Stimulated activated CD8-positive, alpha-beta memory T cell treated with anti-CD3 and anti-CD28 coated beads, Interleukin-15, amount 100 ng/mL, for 1 hour (primary cell): ENCODE measurements at places on chromosomes 12 and 14.

DNA sequence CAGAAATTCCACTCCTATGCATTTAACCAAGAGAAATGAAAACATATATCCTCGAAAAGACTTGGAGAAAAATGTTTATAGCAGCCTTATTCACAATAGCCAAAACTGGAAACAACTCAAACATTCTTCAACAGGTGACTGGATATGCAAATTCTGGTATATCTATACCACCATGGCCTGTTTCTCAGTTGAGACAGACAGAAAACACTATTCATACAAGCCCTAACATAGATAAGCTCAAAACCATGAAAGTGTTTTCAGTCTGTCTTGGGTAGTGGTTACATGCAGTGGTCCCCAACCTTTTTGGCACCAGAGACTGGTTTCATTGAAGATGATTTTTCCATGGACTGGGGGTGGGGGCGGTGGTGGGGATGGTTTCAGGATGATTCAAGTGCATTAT, 83.8 kb downstream of the SRGAP1 start:
- no peak for DNase-seq

- no peak for DNase-seq
Measured at GRCh38 chr12:50197297-50197727, 30.1 kb upstream of the CERS5 start.

DNA sequence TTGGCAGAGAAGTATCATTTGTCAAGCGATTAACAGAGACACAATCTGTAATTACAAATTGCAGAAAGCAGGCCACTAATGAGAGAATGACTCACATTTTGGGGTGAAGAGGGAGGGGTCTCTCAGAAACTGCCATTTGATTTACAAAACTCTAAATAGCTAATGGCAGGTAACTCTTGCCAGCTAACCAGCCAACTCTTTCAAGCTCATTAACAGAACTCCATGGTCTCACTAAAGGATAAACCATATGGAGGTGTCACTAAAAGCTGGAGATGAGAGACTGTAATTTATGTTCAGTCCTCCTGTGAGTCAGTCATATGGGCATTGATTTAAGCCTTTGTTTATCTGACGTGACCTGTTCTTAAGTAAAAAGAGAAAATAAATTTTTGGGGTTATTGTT, 336.4 kb downstream of the FOXG1 start:
- DNase-seq, result no peak

DNA sequence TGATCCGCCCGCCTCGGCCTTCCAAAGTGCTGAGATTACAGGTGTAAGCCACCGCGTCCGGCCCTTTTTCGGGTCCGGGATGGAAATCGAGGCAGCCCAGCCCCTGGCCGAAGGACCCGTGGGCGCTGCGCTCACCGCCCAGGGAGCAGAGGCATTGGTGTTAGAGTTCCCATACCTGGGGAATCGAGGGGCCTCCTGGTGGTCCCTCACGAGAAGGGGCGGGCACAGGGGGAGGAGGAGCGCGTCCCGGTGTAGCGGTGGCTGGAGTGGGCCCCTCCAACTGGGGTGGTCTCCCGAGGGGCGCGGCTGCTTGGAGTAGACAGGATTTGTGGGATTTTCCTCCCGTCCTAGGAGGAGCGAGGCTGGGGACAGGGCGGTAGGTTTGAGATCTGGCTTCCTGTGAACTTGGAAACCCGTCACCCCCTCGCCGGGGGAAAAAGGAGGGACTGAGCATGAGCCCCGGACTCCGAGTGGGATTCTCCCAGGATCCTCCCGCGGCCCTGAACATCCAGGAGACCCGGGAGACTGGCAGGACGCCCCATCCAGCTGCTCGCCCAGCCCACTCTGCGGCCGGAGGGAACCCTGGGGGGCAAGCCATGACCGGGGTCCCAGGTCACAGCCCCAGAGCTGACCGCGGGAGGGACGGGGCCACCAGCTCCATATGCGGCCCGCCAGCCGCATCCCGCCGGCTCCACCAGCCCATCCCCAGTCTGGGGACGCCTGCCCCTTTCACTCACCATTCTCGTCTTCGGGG, 70.9 kb downstream of the ASCL4 start:
- DNase-seq, result no peak

GRCh38 chr12:126726481-126727217, 1540.3 kb upstream of the TMEM132C start:
- DNase-seq, result no peak

GRCh38 chr14:74429991-74430390, 4.0 kb upstream of the SYNDIG1L start:
- no peak for DNase-seq

DNA sequence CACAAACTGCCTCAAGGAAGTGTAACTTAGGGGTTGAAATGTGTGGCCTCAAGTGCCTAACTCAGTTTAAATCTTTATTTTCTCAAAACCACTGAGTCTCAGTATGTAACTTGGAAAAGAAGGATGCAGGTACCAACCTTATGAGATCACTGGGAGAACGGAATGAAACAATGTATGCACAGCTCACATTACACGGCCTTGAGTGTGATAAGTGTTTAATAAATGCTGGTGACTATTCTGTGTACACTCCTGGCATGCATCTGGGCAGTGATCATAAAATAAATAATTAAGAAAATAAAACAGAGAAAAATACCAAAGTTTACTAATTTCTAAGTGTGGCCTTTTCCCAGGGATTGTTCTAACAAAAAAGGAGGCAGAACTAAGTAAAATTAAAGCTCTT, 974.5 kb upstream of the FLRT2 start:
- DNase-seq, result no peak

- DNase-seq, result no peak
Measured at GRCh38 chr12:97082029-97082428, 175.0 kb downstream of the NEDD1 start.

GRCh38 chr12:116244001-116244400, 33.5 kb downstream of the MED13L start:
- DNase-seq, result no peak

DNA sequence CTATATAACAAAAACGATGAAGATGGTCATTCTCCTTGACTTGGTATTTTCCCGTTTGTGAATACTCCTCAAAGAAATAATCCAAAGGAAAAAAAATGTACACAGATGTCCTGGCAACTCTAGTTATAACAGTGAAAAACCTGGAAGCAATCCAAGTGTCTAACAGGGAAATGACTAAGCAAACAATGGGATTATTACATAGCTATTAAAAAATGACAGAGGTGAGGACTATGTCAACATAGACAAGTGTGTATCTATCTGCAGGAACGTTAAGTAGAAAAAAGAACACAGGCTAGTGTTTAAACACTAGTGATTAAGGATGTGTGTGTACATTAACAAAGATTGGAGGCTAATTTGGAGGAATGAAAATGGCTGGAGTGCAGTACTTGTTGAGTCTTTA, 5.9 kb upstream of the APOLD1 start:
- no peak for DNase-seq

DNA sequence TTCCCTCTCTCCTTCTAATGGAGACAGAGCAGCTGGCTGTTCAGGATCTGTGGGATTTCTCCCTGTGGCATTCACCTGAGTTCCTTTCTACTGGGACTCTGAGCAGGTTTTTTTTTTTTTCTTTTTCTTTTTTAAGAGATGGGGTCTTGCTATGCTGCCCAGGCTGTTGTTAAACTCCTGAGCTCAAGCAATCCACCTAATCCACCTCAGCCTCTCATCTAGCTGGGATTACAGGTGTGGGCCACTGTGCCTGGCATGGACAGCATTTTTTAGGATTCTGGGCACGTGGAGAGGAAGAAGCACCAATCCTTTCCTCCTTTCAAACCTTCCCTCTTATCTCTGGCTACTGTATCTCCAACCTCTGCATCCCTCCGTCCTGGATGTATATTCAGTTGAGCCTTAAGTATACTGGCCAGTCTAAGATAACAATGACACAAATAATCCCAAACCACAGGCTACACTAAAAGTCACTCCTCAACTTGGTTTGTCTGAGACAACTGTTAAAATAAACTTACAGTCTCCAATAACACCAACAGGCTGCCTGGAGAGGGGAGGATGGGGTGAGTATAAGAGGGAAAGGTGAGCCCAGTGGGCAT, 16.4 kb upstream of the CELA1 start:
- no peak for DNase-seq

GRCh38 chr14:39755269-39755878, 323.1 kb upstream of the FBXO33 start:
- DNase-seq, result no peak

GRCh38 chr12:105832806-105833205, 305.9 kb downstream of the NUAK1 start:
- no peak for DNase-seq

- no peak for DNase-seq
Measured at GRCh38 chr12:125408718-125409117, 343.5 kb downstream of the AACS start.

- no peak for DNase-seq
Measured at GRCh38 chr12:24113701-24114100, 164.2 kb upstream of the SOX5 start.

DNA sequence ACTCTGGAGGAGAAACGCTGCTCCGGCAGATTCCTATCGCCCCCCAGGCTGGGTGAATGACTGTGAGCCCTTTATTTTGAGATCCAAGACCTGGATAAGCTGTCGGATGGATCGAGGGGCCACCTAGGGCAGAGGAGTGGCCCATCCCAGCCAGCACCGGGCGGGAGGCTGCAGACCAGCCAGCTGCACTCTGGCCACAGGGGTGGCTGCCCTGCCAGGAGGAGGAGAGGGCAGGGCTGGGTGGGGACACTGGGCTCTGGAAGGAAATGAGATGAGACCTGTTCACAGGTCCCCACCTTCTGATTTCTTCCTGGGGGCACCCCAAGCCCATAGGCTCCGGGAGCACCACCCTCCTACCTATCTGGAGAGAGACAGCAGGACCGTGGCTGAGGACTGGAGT, 140.0 kb downstream of the PIWIL1 start:
- no peak for DNase-seq

DNA sequence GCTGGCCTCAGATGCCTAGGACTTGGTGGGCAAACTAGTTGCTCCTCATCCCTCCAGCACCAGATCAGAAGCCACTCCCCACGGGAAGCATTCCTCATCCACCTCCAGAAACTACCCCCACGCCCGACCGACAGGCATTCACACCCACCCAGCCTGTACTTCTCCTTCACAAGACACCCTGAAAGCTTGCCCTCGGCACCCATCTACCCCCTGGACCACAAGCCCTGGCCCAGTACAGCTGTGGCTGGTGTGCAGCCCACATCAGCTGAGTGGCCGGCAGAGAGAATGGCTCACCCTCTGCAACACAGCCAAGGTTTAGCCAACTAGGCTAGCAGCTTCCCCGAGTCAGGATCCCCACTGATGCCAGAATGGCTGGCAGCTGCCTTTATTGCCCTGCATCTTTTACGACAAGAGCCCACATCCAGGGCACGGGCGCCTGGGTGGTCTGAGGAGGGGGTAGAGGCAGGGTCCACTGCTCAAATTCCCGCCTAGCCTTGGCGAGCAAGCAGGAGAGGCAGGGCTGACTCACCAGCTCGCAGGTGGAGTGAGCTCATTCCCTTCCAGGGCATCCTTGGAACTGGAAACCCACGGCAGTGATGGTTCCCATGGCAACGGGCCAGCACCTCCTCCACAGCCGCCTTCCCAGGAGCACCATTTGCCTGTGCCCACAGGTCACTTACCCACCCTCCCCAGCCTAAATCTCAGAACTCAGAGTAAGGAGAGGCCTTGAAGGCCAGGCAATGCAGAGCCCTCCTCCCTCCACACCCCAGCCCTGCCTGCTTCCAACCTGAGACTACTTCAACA, 17.1 kb downstream of the ACTN1 start:
- no peak for DNase-seq

DNA sequence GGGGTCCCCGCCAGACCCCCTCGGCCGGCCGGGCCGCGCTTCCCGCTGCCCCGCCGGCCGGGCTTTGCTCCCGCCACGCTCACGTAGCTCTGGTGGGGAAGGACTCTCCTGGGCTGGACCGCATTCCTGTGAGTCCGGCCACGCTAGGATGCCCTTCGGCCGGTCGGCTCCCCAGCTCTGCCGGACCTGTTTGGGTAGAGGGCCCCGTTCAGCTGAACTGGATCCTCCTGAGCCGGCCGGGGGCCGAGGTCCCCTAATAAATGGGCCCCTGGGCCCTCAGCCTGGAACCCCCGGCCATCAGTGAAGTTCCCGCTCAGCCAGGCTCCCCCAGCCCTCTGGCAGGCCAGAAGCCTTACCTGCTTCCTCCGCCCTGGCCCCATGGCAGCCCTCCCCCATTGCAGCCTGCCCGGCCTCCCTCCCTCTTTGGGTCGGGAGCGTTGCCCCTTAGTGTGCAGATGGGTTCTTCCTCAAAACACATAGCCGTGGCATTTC, 593 bp downstream of the UNC119B start:
- no peak for DNase-seq

DNA sequence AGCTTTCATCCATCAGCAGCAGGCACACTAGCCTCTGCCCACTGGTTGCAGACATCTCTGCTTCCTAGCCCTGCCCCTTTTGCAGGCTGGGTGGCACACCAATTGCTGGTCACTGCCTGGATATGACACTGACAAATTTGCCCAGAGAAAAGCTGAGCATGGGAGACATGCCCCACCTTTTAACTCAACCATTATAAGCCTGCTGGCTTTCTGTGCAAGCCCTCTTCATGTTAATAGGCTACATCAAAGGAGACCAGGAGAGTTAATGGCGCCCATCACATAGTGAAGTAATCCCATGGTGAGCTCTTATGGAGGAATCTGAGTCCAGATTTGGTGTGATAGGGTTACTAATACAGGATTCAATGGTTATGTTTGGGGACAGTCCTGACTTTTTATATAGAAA, 139.2 kb downstream of the KICS2 start:
- no peak for DNase-seq

DNA sequence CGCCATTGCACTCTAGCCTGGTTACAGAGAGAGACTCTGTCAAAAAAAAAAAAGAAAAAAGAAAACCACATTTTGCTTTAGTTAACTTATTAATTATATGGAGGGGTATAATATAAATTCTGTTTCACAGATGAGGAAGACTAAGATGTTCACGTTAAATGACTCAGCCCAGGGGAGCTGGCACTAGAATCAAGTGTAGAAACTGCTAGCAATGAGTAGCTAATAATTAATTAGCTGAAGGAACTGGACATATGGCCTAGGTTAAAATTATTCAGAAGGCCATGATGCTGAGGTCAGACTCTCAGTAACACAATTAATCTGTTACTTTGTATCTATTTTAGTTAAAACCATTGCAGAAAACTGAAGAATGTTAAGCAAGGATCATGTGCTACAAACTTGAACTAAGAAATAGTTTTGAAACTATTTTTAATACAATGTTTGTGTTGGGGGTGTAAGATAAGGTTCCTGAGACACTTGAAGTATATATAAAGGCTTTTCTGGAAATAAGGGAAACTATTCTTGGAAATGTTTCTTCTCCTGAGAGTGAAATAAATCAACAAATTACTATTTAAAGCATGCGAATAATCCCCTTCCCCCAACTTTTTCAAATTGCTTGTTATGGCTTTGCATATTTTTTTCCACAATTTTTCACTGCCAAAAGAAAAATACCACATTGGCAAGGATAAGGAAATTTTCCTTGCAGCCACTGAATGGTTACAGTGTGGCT, 589.3 kb downstream of the SOX5 start:
- DNase-seq, result no peak

GRCh38 chr12:116480210-116480810, 78.9 kb upstream of the MAP1LC3B2 start:
- no peak for DNase-seq

DNA sequence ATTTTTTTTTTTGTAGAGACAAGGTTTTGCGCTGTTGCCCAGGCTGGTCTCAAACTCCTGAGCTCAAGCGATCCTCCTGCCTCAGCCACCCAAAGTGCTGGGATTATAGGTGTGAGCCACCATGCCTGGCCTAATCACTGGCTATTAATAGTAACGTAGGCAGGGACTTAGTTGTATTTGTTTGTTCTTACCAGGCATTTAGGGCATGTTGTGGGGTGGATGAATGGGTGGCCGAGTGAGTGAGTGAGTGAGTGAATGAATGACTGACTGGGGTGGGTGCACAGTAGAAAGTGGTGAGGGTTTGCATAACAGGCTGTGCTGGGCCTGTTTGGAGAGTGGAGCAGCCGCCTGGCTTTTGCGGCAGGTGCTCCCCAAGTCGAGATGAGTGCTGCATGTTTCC, 87.0 kb downstream of the FOXN4 start:
- no peak for DNase-seq
